ENCODE measurements at places on chromosomes 4 and X.
A peak's percentile ranks its signal among the peaks of the same experiment; 100 is the strongest.

DNA sequence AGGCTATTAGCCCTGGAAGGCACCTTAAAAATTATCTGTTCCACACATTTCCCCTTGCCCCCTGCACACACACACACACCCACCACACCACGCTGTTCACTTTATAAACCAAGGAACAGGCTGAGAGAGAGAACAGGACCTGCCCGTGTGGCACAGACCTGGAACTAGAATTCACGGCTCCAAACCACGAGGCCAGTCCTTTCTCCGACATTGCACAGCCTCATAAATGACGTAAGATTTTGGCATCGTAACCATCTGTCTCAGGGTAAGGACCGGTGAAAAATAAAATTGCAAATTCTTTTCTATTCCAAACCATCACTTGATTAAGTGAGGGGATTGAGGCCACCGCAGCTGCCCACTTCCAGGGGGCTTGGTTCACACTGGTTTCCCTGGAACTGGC, 330.3 kb downstream of the BCOR start:
- no peak for DNase-seq

DNA sequence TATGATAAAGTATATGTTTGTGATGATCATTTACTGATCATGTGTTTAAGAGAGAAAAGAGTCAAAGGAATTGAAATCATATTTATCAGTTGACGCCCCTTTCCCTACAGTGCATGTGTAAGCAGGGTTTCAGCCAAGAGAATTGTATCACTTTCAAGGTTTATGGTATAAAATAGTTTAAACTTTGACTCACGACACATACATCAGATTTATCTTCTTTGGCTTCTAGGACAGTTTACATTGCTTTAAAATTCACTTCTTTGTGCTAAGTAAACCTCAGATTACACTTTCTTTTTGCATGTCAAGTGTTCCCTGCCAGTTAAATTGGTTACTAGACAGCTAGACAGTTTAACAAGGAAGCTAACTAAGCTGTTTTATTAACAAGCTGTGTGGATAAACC, 86.3 kb upstream of the MYOZ2 start:
- no peak for DNase-seq

GRCh38 chr4:8821151-8821950, 50.3 kb downstream of the HMX1 start:
- peak; percentile 23 for DNase-seq

GRCh38 chr4:88963817-88964216, 93.2 kb downstream of the FAM13A start:
- DNase-seq = no peak

DNA sequence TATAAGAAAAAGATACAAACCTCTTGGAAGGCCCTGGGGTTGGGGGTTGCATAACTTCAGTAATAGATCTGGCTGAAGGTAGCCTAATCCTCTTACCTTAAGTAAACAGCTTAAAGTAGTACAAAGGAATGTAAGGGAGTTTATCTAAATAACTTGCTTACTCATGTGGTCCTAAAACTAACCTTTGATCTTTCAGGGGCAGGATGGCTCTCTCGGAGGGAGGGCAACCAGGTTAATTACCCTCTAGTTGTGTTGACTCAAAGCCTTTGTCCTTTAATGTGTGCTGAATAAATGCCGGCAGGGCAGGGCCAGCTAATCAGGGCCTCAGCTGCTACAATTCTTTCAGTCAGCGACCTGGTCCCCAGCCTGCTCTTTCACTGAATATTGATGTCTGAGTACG, 822.0 kb upstream of the SLIT2 start:
- DNase-seq = no peak

GRCh38 chrX:22155126-22155525, 117.6 kb upstream of the CBLL2 start:
- DNase-seq = no peak

DNA sequence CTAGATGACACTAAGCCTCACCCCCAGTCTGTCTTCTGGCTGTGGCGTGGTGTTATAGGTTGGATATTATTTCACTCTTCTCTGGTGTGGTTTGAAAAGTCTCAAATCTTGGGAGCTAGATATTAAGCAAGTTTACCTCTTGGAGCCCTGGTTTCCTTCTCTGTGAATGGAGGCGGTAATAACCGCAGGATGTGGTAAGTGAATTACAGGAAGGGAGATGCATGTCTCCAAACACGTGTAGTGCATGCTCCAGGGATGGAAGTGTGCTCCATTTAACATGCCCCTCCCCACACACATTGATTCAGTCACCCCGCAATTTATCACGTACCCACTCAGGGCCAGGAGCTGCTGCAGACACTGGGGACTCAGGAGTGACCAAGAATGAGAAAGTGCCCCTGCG, 4.9 kb downstream of the ZNF275 start:
- no peak for DNase-seq

- DNase-seq = no peak
Observed at GRCh38 chrX:10470009-10470408, 150.4 kb downstream of the MID1 start.

- DNase-seq = no peak
Observed at GRCh38 chr4:15340332-15340731, 87.5 kb upstream of the C1QTNF7 start.

GRCh38 chr4:80215449-80216052, 18.2 kb downstream of the PRDM8 start:
- no peak for DNase-seq

DNA sequence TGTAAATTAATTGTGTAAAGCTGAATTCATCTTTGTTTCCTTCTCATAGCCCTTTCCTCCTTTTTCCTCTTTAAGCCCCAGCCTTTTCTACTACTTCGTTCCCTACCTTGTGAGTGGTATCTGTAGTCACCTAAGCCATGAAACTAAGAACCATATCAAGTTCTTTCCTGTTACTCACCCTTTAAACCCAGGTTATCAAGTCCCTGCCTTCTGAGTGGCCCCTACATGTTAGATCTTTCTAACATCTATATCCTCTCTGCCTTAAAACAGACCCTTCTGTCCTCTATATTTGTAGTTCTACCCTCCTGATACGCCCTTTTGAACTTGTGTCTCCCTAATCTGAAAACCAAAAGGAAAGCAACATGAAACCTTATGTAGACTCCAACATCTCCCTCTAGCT, 7.2 kb downstream of the AP1AR start:
- no peak for DNase-seq

DNA sequence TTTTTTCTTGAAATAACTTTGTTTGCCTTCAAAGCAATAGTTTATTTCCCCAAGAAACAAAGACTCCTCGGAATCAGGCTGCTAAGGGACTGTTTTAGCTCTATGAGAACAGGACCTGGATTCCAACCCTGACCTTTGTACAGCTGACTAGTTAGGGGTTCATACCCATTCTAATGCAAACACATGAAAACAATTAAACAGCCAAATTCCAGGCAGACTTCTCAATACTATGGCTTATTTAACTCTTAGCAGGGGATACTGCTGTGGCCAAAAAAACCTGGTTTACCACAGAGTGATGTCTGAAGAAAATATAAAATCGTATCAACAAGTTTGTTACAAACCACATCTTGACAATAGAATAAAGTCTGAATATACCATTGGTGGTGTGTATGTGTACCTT, 129.6 kb upstream of the INTU start:
- DNase-seq = no peak

DNA sequence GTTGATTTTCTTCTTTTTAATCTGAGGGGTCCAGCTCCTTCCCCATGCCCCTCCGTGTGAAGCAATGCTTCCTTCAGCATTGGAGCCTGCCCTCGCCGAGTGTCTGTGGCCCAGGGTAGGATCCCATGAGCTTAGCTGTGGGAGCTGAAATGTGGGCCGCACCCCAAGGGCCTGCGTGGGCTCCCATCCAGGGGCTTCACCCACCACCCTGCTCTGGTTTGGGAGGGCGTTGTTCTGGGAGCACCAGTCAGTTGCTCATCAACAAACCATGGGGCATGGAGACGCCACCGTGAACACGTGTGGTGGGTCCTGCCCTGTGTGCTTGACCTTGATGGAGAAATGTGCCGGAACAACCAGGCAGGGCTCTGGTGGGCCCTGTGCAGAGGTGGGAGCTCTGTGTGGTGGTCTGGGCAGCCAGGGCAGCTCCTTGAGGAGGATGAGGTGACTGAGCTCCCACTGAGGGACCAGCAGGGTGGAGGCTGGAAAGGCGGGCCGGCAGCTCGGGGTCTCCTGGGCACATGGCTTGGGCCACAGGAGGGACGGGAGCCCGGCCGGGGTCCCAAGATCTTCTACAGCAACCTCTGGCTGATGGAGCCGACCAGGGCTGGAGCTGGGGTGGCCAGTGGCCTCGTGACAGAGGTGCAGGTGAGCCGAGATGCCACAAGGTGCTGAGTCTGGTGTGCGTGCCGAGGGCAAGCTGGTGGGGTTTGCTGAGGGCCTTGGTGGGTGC, 39.6 kb upstream of the NKX1-1 start:
- no peak for DNase-seq

- no peak for DNase-seq
Observed at GRCh38 chr4:166895771-166896170, 338.5 kb downstream of the SPOCK3 start.

- DNase-seq = no peak
Observed at GRCh38 chr4:80266253-80266901, at the start of gene FGF5. TSS of gene FGF5 (plus strand) at chr4:80266664. CDS start at chr4:80266825, 161 bp downstream.

- DNase-seq = peak; percentile 67
Observed at GRCh38 chr4:113394730-113395530, 345.5 kb downstream of the ANK2 start.

DNA sequence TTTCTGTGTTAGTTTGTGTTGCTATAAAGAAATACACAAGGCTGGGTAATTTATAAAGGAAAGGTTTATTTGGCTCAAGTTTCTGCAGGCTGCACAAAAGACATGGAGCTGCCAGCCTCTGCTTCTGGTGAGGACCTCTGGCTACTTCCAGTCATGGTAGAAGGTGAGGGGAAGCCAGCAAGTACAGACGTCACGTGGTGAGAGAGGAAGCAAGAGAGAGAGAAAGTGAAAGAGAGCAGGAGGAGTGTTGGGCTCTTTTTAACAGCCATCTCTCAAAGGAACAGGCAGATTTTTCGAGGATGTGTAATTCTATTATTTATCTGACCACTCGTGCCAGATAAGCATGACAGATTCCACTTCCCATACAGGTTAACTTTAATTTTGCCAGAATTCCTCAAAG, 1199.1 kb downstream of the ADGRL3 start:
- no peak for DNase-seq

- DNase-seq = no peak
Observed at GRCh38 chr4:86432559-86433134, 72.8 kb upstream of the MAPK10 start.

- no peak for DNase-seq
Observed at GRCh38 chr4:75655562-75655961, 17.6 kb downstream of the G3BP2 start.

DNA sequence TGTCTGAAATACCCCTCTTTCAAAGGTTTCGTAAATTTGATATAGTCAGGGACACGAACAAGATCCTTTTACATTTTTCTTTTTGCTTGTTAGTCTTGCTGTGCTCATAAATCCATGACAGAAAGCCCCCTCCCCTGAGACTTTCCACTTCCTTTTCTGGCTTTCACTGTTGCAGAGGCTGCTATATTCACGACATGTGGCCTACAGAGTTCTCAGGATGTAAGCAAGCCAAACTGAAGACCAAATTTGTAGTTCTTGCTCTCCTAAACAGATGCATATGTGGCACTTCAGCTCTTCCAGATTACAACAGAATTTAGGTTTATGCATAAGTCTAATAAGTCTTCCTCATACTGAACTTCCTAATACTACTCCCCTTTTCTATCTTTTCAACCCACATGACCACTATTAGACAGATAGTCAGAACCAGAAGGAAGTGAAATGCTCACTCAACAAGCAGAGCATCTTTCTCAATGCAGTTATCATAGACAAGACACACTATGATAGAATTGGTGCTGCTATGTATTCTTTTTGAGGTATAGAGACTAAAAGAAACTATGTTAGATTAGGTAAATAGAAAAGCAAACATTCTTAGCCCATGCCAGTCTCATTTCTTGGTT, 15.0 kb downstream of the BTK start:
- DNase-seq = no peak

- no peak for DNase-seq
Observed at GRCh38 chr4:76696109-76696508, 201.8 kb downstream of the SOWAHB start.

- DNase-seq = no peak
Observed at GRCh38 chr4:94202769-94203168, 4.9 kb upstream of the SMARCAD1 start.

GRCh38 chr4:141027421-141027820, 105.8 kb downstream of the RNF150 start:
- DNase-seq = no peak

GRCh38 chrX:137568741-137569469, 3.0 kb downstream of the ZIC3 start:
- no peak for DNase-seq

DNA sequence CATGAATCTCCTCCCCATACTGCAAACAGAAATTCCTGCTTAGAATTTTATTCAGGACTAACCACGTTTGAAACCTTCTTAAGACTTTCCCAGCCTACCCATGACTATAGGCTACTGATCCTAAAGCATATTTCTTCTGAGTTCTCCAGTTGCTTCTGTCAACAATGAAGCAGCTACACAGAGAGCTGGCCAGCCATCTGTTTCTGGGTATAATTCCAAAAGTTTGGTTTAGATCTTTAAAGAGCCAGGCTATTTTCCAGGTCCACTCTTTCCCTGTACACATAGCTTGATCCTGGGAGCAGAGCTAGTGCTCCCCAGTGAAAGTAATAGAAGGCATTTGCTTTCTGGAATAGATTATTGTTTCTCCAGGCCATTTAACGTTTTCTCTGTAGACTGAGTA, 4.0 kb upstream of the ITM2A start:
- no peak for DNase-seq

DNA sequence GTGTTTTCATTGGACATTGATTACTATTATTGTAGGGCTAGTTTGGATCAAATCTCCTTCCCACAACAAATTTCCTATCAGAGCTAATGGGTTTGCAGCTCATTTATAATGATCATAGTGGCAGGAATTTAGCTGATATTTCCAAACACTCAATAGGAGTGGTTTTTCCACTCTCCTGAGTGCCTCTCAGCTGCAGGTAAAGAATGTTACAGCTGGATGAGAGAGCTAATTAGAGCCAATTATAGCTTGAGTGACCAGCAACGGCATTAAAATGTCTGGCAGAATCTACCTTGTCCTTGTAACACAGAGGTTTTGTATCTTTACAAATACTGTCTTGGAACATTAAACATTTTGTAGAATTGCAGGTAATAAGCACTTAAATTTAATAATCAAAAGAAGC, 602.8 kb upstream of the EPHA5 start:
- DNase-seq = no peak

DNA sequence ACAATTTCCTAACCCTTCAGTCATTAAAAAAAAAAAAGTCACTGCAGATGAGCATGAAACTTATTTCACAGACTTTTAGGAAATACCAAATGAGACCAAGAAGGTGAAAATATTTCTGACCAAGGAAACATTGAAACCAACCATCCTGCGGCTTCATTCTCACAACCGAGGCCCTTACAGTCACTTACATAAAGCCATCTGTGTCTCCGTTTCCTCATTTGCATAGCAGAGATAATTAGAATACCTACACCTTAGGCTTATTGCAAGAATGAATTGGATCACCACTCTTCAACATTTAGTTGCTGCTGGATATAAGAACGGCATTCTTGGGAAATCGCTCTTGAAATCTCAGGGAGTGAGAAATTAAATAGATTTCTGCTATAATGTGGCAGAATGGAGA, 356.2 kb downstream of the HS3ST1 start:
- no peak for DNase-seq

Measured in stimulated activated effector memory CD8-positive, alpha-beta T cell treated with anti-CD3 and anti-CD28 coated beads, Interleukin-12 subunit alpha, Interleukin-12 subunit beta, amount 100 ng/mL, for 72 hours (primary cell).